Smooth muscle cell of the umbilical artery (primary cell): ENCODE measurements at places on chromosomes 1 and 21. TPM values are rescaled to one million over a fixed set of nuclear protein-coding genes. Genes with fewer than 3 reads are reported as not detected.

The RIPK4 gene
- under 0.01 and 0.28 TPM in 2 replicates for total RNA-seq

The MCOLN3 gene
- under 0.01 TPM in 1 of 2 replicates, not detected in the other for total RNA-seq

The PROK1 gene
- total RNA-seq = not detected in 2 replicates

The CHRNB2 gene
- under 0.01 and 0.05 TPM in 2 replicates for total RNA-seq

The FNDC5 gene
- total RNA-seq = 0.37 and 4.5 TPM in 2 replicates

The OR2G6 gene
- not detected in 2 replicates for total RNA-seq

The SMPDL3B gene
- 0.09 TPM in 1 of 2 replicates, not detected in the other for total RNA-seq

The H6PD gene
- total RNA-seq = 46.6 and 49.6 TPM in 2 replicates

The MAEL gene
- total RNA-seq = not detected in 2 replicates

The PSEN2 gene
- 15.1 and 20.5 TPM in 2 replicates for total RNA-seq

The BRDT gene
- not detected in 2 replicates for total RNA-seq

The ADGRL4 gene
- total RNA-seq = 13.7 and 92.6 TPM in 2 replicates

The FMOD gene
- total RNA-seq = 7.3 and 48.1 TPM in 2 replicates

The ZC3H12A gene
- 30.4 and 35.3 TPM in 2 replicates for total RNA-seq

The TRIM58 gene
- total RNA-seq = 0.05 TPM in 1 of 2 replicates, not detected in the other

The TIAM1 gene
- 3.0 and 14.0 TPM in 2 replicates for total RNA-seq

The RNF186 gene
- not detected in 2 replicates for total RNA-seq

The CD84 gene
- total RNA-seq = not detected in 2 replicates

The ANGPTL3 gene
- total RNA-seq = under 0.01 TPM in 1 of 2 replicates, not detected in the other

The SLFNL1 gene
- total RNA-seq = 0.65 and 0.89 TPM in 2 replicates

The PRAMEF5 gene
- total RNA-seq = not detected in 2 replicates

The ZNF692 gene
- total RNA-seq = 34.1 and 41.5 TPM in 2 replicates

The CLIC6 gene
- not detected in 2 replicates for total RNA-seq

The TRAF3IP3 gene
- not detected in 2 replicates for total RNA-seq

The L1TD1 gene
- total RNA-seq = not detected in 2 replicates

The HFM1 gene
- total RNA-seq = under 0.01 and 0.23 TPM in 2 replicates

The LRRC3 gene
- total RNA-seq = 0.78 and 0.89 TPM in 2 replicates

The KRTAP12-4 gene
- not detected in 2 replicates for total RNA-seq

The MFSD2A gene
- total RNA-seq = 13.4 and 17.9 TPM in 2 replicates

The WNT4 gene
- 0.05 and 0.59 TPM in 2 replicates for total RNA-seq

The HTR1D gene
- 0.05 TPM in 1 of 2 replicates, not detected in the other for total RNA-seq
